ENCODE measurements at places on chromosomes 7 and 10.

- no peak for DNase-seq
These were observed 98.8 kb downstream of the HECW1 start for GRCh38 chr7:43211286-43211685.

DNA sequence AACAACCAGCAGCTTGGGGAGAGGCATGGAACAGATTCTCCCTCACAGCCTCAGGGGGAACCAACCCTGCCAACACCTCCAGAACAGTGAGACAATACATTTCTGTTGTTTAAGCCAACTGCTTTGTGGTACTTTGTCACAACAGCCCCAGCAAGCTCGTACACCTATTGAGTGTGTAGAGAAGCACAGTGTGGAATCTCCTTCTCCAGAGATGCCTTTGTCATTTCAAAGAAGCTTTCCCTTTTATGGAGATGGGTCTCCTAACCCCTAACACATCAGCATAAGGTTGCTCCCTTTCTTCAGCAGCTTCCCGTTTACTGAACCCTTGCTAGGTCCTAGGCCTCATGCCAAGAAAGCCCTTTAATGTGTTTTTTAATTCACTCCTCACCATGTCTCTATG, 60.7 kb upstream of the AGK start:
- no peak for DNase-seq

DNA sequence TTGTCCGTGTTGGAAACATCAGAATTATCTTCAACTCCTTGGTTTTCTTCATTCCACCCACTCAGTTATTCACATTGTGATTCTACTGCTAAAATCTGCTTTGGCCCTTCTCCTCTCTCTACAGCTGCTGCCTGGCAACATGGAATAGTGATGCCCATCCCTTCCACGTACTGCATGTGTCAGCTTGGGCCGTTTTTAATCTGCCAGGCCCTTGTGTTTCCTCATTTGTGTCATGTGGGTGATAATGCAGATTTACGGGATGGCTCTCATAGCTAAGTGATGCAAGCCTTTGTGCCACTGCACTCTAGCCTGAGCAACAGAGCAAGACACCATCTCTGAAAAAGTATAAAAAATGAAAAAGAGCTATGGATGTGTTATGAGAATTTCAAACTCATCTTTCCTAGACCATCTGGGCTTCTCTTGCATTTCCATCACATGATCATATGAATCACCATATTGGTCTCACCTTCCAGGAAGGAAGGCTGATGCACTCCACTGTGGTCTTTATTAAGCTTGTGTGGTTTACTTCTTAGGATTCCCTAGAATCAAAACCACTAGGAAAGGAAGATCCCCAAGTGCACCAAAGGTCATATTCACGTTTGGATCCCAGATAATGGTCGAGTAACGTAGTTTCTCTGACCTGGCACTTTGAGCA, 20.6 kb upstream of the CELF2 start:
- DNase-seq = no peak

DNA sequence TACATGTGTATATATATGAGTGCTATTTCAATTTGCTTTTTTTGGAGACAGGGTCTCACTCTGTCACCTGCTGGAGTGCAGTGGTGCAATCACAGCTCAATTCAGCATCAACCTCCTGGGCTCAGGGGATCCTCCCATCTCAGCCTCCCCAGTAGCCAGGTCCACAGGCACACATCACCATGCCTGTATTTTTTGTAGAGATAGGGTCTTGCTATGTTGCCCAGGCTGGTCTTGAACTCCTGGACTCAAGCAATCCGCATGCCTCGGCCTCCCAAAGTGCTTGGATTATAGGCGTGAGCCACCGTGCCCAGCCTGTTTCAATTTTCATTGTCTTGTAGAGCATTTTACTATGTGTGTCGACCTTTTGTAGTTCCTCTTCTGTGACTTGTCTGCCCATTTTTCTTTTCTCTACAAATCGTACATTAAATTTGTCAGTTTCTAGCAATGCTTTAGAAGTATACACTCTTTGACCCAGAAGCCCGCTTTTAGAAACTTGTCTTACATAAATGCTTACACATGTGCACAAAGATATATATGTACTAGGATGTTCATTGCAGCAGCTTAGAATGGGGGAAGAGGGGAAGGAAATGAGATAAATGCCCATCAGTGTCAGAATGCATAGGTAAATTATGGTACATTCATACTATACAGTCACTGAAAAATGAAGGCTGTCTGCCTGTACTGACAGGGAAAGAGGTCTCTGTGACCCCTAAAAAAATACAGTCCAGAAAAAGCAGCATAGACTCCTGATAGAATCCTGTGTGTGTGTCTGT, 12.2 kb upstream of the RFC2 start:
- DNase-seq = no peak

DNA sequence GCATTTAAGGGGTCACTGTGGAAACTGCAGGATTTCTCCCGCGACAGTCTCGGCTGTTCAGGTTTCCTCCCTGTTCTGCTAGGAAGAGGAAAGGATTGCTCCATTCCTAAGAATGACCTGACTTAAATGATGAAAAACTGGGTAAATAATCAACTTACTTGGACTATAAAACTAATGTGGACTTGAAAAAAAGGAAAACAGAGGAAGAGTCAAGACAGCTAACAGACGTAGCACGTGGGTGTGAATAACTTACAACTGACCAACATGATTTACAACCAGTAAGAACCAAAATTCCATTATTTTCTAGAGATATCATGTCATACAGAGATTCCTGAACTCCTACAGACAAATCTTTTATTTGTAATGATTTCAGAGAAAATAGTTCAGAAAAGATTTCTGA, 93.8 kb downstream of the ADAM12 start:
- DNase-seq = peak; percentile 98

DNA sequence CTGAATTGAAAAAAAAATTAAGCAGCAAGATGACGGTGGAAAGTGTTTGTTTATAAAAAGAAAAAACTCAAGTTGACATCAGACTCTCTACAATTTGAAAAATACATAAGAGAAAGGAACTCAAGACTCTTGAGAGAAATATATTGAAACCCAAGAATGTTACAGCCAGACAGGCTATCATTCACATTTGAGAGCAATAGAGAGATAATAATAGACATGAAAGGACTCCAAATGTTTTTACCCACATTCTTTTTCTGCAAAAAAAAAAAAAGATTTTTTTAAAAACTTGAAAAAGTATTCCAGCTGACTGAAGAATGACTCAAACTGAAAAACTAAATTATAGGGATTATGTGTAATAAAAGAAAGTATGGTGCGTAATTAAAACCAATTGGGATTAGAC, 532.4 kb downstream of the INHBA start:
- no peak for DNase-seq

DNA sequence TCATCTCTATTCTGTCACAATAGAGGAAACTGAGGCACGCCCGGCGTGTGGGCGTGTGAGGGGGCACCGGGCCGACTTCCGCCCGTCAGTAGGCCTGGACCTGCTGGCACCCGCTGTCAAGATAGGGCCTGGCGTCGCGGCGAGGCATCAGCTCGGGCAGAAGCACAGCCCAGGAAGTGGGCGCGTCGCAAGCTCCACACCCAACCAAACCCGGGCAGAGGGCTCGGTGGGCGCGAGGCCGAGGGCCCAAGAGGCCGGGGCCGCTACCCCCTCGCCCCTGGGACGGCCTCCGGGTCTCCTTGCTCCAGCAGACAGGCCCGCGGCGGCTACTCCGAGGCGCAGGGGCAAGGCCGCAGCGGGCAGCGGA, 91.2 kb downstream of the SPAG6 start:
- no peak for DNase-seq
